ENCODE measurements at places on chromosomes 16 and 17. TPM values are rescaled to one million over a fixed set of nuclear protein-coding genes. Genes with fewer than 3 reads are reported as not detected.

The HIRIP3 gene
- 12.6 TPM for total RNA-seq

The TEX19 gene
- total RNA-seq: not detected

The CES5A gene
- total RNA-seq: not detected

The SCGB1C2 gene
- not detected for total RNA-seq

The ZNF747 gene
- total RNA-seq: 22.2 TPM

The PIK3R5 gene
- total RNA-seq: 23.6 TPM

The BAIAP3 gene
- total RNA-seq: 2.5 TPM

The CES3 gene
- total RNA-seq: 0.30 TPM

The CRYBA1 gene
- not detected for total RNA-seq

The SHCBP1 gene
- 0.66 TPM for total RNA-seq

The PIRT gene
- not detected for total RNA-seq

The WNT3 gene
- 0.21 TPM for total RNA-seq

The SPEM2 gene
- not detected for total RNA-seq

The CDRT15L2 gene
- total RNA-seq: not detected

The ZSCAN10 gene
- total RNA-seq: not detected
